GOT3 (cell line): ENCODE measurements at places on chromosomes 13 and 19.

- no peak for DNase-seq
Measured at GRCh38 chr13:20209948-20210347, 17.2 kb upstream of the GJB2 start.

- DNase-seq = no peak
Measured at GRCh38 chr19:45421947-45422498, 1.7 kb downstream of the ERCC1 start.

DNA sequence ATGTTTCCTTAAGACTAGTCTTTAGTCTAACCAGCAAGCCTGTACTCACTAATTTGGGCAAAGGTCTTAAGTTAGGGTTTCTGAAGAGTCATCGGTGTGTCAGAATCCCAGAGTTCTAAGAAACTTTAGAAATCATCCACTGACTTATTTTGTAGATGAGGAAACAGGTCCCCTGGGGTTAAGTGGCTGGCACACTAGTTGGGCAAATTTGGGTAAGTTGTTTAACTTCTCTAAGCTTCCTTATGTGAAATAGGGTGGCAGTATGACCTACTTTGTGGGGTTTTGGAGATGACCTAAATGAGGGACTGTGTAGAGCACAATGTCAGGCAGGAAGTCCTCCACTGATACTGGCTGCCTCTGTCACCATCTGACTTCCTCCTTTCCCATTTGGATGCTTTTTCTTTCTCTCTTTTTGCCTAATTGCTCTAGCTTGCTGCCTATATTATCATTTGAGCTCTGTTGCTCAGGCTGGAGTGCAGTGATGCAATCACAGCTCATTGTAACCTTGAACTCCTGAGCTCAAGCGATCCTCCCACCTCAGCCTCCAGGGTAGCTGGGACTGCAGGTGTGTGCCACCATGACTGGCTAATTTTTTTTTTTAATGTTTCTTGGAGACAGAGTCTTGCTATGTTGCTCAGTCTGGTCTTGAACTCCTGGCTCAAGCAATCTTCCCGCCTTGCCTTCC is 2.3 kb downstream of the ADGRE3 start:
- no peak for DNase-seq

DNA sequence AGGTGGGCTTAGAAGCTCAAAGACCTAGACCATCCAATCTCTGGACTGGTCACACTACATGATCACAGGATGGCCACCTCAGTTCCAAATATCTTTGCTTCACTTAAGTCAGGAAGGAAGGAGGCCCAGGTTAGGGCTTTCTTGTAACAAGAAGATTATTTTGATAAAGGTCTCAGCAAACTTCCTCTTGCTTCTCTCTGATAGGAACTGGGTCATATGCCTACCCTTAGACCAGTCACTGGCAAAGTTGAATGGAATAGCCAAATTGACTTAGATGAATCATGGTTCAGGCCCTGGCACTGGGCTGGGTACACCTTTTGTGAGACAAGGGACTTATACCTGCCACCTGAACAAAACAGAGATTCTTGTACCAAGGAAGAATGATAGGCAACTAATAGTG is 11.0 kb downstream of the FRY start:
- no peak for DNase-seq

DNA sequence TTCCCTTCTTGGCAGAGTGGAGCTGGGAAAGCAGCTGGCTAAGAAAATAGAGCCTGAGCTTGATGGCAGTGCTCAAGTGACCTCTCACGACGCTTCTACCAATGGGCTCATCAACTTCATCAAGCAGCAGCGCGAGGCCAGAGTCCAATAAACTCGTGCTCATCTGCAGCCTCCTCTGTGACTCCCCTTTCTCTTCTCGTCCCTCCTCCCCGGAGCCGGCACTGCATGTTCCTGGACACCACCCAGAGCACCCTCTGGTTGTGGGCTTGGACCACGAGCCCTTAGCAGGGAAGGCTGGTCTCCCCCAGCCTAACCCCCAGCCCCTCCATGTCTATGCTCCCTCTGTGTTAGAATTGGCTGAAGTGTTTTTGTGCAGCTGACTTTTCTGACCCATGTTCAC is 4.3 kb upstream of the PDCD2L start:
- DNase-seq = no peak

GRCh38 chr13:106090001-106090400 is 445.5 kb downstream of the EFNB2 start:
- DNase-seq = no peak

GRCh38 chr13:42996584-42996983 is 4.5 kb upstream of the EPSTI1 start:
- no peak for DNase-seq

GRCh38 chr13:98801626-98802418 is 49.4 kb upstream of the SLC15A1 start:
- DNase-seq = no peak

GRCh38 chr19:27392027-27392632 is 1820.8 kb downstream of the UQCRFS1 start:
- DNase-seq = no peak

DNA sequence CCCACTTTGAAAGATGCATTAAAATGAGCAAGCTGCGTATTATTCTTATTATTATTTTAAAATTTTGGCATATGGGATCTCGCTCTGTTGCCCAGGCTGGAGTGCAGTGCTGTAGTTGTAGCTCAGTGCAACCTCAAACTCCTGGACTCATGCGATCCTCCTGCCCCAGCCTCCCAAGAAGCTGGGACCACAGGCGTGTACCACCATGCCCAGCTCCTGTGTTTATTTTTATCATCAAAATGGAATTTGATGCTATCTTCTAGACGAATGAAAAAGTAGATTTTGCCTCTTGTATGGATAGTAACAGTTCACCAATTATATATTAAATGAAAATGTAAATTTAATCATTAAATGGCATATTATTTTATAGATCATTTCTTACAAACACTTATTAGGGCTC is 43.6 kb downstream of the COL4A1 start:
- DNase-seq = no peak

- no peak for DNase-seq
Measured at GRCh38 chr19:3646336-3647092, 19.9 kb upstream of the CACTIN start.

GRCh38 chr13:106503730-106504453 is 31.6 kb downstream of the EFNB2 start:
- DNase-seq = no peak

DNA sequence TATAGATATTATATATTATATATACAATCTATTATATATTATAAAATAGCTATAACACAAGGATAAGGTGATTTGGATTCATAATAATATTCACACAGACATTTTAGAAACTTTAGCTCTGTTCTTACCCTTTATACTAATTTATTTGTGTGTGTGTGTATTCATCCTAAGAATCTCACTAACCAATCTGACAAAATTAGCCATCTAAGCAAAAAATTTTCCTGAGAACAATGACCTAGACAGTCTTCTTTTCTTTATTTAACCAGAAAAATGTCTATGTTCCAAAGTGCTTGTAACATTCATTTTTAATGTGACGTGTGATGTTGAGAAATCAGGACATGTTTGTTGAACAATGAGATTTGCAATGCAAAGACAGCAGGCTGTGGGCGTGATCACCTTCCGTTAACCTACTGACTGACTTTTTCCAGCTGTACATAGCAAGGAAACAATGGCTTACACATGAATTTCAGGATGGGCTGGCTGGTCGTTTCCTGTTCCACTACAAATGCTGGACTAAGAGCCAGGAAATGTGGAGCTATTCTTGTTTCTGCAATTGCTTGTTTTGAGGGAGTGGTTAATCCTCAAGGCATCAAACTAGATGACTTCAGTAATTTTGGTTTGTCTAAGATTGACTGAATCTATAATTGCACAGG is 634.6 kb upstream of the ARGLU1 start:
- DNase-seq = no peak

- DNase-seq = no peak
Measured at GRCh38 chr19:35389192-35389861, 18.5 kb downstream of the GPR42 start.

DNA sequence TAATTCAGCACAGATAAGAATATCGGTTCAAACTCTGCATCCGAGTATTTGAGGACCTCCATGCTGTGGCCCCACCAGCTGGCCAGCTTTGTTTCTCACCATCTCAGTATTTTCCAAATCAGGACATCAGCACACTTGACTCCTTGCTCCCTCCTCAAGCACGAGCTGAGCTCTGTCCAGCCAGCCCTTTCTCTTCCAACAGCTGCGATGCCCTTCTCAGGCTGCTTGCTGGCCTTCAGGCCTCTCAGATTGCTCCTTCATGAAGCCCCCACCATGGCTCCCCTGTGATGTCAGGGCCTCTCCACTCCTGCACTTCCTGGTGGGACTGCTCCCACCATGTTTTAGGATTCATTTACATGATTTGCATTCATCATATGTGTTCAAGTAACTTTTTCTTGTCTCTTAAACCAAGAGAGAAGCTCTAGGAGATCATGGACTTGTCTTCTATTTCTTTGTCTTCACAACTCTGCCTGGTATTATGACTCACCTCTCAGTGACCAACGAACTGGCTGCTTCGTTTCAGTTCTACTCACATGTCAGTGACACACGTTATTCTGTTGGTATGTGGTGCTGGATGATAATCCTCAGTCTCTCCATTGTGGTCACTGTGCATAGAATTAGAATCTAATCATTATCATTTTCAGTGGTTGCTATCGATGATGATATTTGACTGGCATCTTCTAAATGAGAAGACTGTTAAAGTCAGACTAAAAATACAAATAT is 471.7 kb downstream of the EFNB2 start:
- no peak for DNase-seq
